ENCODE measurements at places on chromosomes 4 and X. TPM values are rescaled to one million over a fixed set of nuclear protein-coding genes. Genes with fewer than 3 reads are reported as not detected.

Gene STPG2
- 0.84 TPM for total RNA-seq

Gene HSFX2
- 0.64 TPM for total RNA-seq

- peaks cover 6% of the 10 kb centered on the region for H3K4me1 ChIP-seq
- no peaks in the 10 kb centered on the region for H3K36me3 ChIP-seq
- H3K27me3 ChIP-seq: no peaks in the 10 kb centered on the region
- H3K4me3 ChIP-seq: no peak overlapping the region
- DNase-seq: no peak
- H3K27ac ChIP-seq: no peak overlapping the region
Measured at GRCh38 chr4:1582227-1582626, 101.9 kb downstream of the FAM53A start.

- no peak overlapping the region for H3K4me3 ChIP-seq
- DNase-seq: no peak
- H3K4me1 ChIP-seq: no peaks in the 10 kb centered on the region
- no peak overlapping the region for H3K27ac ChIP-seq
- no peaks in the 10 kb centered on the region for H3K36me3 ChIP-seq
Measured at GRCh38 chrX:149652232-149652981, 20.8 kb upstream of the TMEM185A start.

Gene GPR50
- total RNA-seq: not detected

DNA sequence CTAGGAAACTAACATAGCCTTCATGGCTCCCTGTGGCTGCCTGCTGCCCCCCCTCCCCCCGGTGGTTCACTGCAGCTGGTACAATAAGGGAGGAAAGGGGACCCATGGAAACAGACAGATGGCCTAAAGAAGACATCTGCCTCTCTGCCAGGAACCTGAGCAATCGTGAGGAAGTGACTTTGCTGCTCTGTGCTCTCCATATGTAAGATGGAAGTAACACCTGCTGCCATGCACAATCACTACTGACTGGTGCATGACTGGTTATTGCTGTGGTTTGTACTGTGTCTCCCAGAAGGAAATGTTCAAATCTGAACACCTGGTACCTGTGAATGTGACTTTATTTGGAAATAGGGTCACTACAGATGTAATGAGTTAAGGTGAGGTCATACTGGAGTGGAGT lies 43.6 kb downstream of the CD99L2 start:
- no peaks in the 10 kb centered on the region for H3K4me1 ChIP-seq
- H3K4me3 ChIP-seq: no peak overlapping the region
- no peak for DNase-seq
- no peaks in the 10 kb centered on the region for H3K27me3 ChIP-seq
- H3K36me3 ChIP-seq: no peaks in the 10 kb centered on the region

Gene TRAM1L1
- total RNA-seq: not detected

DNA sequence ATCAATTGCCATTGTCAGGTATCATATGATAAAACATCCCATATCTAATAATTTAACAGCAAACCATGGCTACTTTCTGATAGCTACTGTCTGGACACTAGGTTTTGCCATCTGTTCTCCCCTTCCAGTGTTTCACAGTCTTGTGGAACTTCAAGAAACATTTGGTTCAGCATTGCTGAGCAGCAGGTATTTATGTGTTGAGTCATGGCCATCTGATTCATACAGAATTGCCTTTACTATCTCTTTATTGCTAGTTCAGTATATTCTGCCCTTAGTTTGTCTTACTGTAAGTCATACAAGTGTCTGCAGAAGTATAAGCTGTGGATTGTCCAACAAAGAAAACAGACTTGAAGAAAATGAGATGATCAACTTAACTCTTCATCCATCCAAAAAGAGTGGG lies 7.0 kb downstream of the NPY5R start:
- H3K27me3 ChIP-seq: no peaks in the 10 kb centered on the region
- no peak for DNase-seq
- H3K4me3 ChIP-seq: no peak overlapping the region
- no peaks in the 10 kb centered on the region for H3K4me1 ChIP-seq
- H3K36me3 ChIP-seq: no peaks in the 10 kb centered on the region

DNA sequence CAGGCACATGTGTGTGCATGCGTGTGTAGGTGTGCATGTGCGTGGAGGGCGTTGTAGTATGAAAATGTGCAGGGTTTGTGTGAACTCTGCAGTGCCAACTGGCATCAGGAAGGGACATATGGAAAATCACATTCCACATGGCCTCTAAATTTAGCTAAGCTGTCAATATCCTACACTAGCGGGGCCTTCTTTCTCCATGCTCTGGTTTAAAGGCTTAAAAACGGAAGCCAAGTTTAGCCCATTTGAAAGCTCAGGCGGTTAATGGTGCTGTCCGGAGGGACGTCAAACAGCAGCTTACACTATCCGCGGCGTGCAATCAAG lies 144.1 kb upstream of the NOCT start:
- no peaks in the 10 kb centered on the region for H3K4me1 ChIP-seq
- no peak overlapping the region for H3K27ac ChIP-seq
- H3K4me3 ChIP-seq: no peak overlapping the region
- DNase-seq: no peak
- no peaks in the 10 kb centered on the region for H3K36me3 ChIP-seq

DNA sequence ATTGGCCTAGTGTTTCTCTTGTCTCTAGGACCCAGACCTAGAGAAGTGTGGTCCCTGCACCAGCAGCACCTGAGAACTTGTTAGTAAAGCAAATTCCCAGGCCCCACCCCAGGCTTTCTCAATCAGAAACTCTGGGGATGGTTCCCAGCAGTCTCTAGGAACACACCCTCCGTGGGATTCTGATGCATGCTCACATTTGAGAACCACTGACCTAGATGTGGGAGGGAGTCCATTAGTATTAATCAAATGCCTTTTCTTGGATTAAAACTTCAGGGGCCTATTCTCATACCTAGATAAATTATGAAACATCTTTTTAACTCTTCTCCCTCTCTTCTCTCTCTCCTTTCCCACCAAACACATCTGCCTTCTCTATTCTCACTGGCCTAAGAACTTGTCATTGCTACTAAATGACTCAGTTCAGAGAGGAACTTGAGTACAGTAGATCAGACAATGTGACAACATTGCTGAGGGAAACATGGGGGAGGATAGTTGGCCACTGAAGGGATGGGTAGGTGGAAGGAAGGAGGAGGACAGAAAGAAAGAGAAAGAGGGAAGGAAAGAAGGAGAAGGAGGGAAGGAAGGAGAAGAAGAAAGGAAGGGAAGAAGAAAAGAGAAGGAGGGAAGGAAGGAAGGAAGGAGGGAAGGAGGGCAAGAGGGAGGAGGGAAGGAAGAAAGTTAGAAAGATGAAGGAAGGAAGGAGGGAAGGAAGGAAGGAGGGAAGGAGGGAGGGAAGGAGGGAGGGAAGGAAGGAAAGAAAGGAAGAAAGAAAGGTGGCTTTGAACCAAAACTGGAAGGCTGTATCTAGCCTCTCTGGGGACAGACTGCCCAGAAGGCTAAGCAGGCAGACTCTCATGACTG lies 132.7 kb upstream of the MAP3K15 start:
- H3K27ac ChIP-seq: peak overlapping the region; percentile 21
- H3K4me1 ChIP-seq: peaks cover 30% of the 10 kb centered on the region
- H3K27me3 ChIP-seq: no peaks in the 10 kb centered on the region
- no peak for DNase-seq

DNA sequence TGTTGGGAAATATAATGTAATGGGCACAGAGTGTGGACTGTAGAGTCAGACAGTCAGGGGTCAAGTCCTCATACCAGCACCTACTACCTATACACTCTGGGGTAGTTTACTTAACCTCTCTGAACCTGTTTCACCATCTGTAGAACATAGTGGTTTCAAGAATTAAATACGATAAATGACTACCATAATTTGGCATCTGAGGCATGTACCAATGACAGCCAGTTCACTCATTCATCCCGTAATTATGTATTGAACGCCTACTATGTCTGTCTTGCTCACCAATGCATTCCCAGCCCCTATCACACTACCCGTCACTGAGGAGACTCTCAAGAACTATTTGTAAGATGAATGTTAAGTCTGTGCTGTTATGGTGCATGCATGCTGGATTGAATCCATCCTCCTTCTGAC lies 2.0 kb upstream of the FGB start:
- no peak overlapping the region for H3K4me3 ChIP-seq
- H3K4me1 ChIP-seq: no peaks in the 10 kb centered on the region
- H3K36me3 ChIP-seq: no peaks in the 10 kb centered on the region
- H3K27ac ChIP-seq: no peak overlapping the region
- DNase-seq: no peak

DNA sequence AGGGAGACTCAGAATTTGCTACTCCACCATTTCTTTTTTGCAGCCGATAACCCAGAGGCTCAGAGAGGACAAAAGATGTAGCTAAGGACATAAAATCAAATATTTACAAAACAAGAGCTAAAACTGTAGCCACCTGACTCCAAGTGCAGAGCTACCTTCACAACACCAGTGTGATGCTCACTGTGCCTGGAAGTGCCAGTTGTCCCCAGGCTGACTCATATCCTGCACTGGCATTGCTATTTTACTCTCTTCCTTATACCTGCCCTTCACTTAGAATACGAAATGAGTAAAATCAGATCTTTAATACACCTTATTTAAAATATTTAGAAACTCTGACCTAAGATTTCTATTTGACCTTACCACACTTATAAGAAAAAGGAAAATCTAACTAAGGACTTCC lies 39.5 kb downstream of the SLC7A11 start:
- H3K27me3 ChIP-seq: no peaks in the 10 kb centered on the region
- no peaks in the 10 kb centered on the region for H3K36me3 ChIP-seq
- DNase-seq: no peak
- no peak overlapping the region for H3K27ac ChIP-seq

Gene CRMP1
- total RNA-seq: not detected

Data from CD4-positive, alpha-beta memory T cell (primary cell).